NCI-H69 (cell line): ENCODE measurements at places on chromosomes 2 and 18.

DNA sequence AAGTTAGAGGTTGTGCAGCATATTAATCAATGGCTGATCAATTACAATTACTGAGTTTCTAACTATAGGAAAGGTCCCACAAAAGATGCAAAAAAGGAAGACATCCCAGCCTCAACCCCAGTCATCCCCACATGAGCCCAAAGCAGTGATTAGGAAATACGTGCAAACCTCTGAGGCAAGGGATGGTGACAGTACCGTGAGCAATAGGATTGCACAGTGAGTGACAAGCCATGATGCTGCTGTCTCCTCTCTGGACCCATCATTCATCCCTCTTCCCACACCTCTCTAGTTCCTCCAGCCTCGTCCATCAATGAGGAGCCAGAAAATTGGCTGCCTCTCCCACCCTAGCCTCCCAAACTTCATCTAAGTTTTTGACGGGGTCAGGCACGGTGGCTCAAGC lies 4.0 kb upstream of the SLC11A1 start:
- DNase-seq: no peak

- DNase-seq: no peak
Observed at GRCh38 chr18:3140342-3140741, 79.4 kb downstream of the MYOM1 start.

DNA sequence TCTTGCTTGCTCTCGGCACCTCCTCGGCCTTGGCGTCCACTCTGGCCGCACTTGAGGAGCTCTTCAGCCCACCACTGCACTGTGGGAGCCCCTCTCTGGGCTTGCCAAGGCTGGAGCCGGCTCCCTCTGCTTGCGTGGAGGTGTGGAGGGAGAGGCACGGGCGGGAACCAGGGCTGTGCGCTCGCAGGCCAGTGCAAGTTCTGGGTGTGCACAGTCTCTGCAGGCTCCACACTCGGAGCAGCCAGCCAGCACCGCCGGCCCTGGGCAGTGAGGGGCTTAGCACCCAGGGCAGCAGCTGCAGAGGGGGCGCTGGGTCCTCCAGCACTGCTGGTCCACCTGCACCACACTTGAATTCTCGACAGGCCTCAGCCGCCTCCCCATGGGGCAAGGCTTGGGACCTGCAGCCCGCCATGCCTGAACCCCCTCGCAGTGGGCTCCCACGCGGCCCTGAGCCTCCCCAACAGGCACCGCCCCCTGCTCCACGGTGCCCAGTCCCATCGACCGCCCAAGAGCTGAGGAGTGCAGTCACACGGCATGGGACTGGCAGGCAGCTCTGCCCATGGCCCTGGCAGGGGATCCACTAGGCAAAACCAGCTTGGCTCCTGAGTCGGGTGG lies 411.2 kb upstream of the CHAC2 start:
- no peak for DNase-seq

GRCh38 chr2:54158311-54158710 lies 42.9 kb downstream of the ACYP2 start:
- no peak for DNase-seq

DNA sequence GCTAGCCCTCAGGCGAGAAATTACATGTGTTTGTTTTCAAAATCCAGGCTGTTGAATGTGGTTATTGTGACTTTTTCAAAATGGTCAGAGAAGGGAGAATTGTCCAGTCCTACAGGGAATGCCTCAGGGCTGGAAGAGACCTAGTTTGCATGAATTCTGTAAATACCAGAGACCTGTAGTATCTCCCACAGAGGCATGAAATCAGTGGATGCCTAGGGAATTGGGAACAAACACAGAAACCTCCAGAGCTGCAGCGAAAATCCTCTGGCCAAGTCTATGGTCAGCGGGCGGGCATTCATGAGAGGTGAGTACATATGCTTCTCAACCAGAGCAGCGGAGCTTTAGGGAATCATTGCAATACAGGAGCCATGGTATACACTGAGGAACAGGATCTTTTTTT lies 1596.5 kb upstream of the NXPH2 start:
- no peak for DNase-seq

- DNase-seq: no peak
Observed at GRCh38 chr2:146417942-146418341, 1426.9 kb upstream of the ACVR2A start.

DNA sequence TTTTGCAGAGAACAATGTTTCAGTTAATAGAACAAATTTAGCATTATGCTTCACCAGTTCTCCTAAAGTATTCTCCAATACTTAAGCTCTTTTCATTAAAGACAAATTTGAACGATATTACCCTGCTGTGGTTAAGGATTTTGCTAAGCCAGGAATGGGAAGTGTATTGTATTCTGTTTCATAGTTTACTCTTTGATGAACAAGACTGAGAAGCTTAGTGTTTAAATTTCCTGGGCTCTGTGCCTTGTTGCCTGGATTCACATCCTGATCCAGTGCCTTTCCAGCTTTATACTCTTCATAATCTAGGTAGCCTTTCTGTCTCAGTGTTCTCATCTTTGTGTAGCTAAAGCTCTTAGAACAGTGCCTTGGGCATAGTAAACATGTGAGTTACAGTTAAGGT lies 58.6 kb upstream of the GLS start:
- no peak for DNase-seq

- no peak for DNase-seq
Observed at GRCh38 chr2:134260713-134261112, 6.8 kb downstream of the MGAT5 start.

DNA sequence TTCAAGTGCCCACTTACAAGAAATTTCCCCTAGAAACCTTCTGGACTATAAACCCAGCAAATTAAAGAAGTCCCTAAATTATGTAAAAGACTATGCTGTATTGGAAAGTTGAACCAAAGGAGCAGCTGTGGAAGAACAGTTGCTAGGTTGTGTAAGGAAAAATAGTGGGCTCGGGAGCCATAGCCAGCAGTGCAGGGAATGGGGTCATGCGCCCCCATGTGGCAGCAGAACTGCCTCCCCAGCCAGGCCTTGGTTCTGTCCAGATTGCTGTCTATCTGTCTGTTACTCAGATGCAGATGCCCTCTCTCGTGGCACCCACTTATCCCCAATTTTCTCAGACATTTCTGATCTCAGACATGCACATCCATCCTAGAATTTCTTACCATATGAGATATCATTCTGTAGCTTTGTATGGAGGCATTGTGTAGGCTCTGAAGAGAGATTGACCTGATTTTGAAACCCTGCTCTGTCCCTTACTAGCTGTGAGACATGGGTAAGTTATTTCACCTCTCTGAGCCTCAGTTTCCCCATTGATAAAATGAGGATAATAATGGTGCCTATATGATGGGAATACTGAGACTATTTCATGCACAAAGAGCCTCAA lies 258.3 kb downstream of the SS18 start:
- DNase-seq: peak; percentile 70

GRCh38 chr2:3728104-3729054 lies 25.0 kb downstream of the DCDC2C start:
- peak; percentile 35 for DNase-seq

- DNase-seq: no peak
Observed at GRCh38 chr2:85648619-85649018, 19.4 kb downstream of the SFTPB start.

DNA sequence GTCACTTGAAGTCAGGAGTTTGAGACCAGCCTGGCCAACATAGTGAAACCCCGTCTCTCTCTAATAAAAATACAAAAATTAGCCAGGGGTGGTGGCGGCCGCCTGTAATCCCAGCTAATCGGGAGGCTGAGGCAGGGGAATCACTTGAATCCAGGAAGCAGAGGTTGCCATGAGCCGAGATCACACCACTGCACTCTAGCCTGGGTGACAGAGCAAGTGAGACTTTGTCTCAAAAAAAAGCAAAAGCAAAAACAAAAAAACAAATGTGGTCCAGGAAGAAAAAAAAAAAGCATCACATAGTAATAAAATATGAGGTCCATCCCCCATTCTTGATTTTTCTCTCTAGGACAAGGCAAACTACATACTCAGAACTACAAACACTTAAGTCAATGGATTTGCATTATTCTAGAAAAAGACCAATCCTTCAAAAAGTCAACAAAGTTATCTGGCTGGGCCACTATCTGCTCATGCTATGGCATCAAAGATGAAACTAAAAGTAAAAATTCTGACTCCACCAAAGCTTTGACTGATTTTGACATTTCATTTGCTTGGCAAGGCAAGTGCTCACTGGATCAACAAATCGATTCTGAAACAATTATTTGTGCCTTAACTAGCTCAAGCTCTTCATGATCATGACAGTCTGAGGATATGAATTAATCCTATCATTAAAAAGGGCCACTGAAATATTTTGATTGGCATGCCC lies 28.4 kb downstream of the MEX3C start:
- DNase-seq: no peak

DNA sequence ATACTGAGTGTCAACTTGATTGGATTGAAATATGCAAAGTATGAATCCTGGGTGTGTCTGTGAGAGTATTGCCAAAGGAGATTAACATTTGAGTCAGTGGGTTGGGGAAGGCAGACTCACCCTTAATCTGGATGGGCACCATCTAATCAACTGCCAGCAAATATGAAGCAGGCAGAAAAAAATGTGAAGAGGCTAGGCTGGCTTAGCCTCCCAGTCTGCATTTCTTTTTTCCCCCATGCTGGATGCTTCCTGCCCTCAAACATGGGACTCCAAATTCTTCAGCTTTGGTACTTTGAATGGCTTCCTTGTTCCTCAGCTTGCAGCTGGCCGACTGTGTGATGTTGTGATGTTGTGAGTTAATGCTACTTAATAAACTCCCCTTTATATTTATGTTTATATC lies 577.4 kb downstream of the CPS1 start:
- DNase-seq: peak; percentile 1

- DNase-seq: no peak
Observed at GRCh38 chr2:203510256-203510940, 24.7 kb downstream of the RAPH1 start.

GRCh38 chr2:195009202-195009601 lies 647.8 kb upstream of the SLC39A10 start:
- DNase-seq: no peak

GRCh38 chr2:227106845-227107759 lies 56.9 kb downstream of the COL4A4 start:
- DNase-seq: peak; percentile 71

GRCh38 chr2:68992933-68993332 lies 18.5 kb downstream of the GKN1 start:
- DNase-seq: no peak

DNA sequence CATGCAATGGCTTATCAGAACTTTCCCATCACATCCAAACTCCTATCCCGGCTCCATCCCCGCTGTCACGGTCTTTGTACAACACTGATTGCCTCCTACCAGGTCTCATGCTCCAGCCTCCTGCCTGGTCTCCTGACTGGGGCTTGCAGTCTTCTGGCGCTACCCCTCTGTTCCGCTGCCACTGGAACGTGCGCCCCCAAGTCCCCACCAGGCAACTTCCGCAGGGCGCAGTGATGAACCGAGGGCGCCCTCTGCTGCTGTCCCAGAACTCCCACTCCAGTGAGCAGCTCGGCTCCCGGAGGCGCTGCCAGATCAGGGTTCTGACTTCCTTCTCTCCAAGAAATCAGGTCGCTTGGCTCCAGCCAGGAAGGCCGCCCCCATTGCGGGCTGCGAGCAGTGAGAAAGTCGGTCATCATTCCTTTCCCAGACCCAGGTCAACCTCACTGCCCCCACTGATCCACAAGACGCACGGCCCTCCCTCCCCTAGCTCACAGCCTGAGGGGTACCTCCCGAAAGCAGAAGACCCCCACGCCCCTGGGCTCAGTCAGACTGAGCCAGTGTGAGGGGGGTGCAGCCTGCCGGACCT lies 43.9 kb upstream of the RAB11FIP5 start:
- DNase-seq: peak; percentile 36

- no peak for DNase-seq
Observed at GRCh38 chr2:16960579-16960978, 294.9 kb upstream of the CYRIA start.

DNA sequence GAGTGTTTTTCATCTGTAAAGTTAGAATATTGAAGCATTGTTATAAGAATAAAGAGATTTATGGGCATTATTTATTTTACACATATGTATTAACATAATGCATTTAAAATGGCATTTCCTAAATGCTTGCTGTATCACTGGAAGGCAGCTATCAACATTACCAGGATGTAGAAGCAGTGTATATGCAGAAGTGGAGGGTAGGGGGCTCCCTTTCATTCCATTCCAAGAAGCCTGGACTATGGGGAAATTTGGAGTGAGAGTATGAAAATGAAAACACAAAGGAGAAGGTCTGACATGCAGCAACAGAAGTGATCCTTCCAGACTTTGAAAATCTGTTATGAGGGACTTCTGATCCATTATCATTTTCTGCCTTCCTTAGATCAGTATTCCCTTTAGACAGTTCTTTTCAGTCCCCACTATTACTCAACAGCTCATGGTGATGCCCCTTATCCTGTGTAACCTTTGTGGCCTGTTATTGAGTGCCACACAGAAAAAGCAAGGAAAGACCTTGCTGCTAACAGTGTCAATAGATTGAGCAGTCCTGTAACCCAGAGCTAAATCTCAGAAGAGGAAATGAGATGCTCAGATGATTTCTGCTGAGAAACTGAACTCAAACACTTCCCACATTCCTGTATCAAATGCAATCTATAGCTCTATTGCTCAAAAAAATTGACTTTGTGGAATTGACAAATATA lies 216.6 kb downstream of the HNMT start:
- peak; percentile 47 for DNase-seq

- no peak for DNase-seq
Observed at GRCh38 chr2:215874418-215874817, 138.9 kb downstream of the MREG start.

DNA sequence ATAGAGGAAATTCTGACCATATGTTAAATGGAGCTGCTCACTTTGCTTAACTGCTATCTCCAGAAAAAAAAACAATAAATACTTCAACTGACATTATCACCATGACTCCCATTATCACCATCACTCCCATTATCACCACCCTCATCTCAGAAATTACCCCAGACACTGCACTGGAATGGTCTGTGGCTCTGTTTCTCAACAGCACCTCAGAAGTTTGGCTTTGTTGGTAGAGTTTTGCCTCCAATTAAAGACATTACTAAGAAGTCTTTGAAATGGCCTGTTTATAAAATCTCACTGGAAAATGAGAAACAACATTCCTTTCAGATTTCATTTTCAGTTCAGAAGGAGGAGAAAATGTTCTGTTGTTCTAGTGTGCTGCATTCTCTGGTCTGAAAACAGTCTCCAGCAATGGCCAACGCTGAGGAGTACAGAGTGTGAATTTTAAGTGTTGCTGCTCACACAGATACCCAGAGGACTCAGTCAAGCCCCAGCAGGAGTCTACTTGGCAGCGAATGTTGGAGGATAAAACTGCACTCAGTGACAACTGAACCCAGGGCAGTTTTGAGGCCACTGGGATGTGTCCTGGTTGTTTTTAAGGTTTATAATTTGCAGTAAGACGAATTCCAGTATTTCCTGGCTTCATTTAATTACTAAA lies 364.5 kb upstream of the CDH2 start:
- no peak for DNase-seq

- DNase-seq: no peak
Observed at GRCh38 chr2:210227290-210228088, 2.2 kb upstream of the ACADL start.
